H54 (cell line): ENCODE measurements at places on chromosomes 3 and 15.

- DNase-seq = peak; percentile 24
These were observed 4.9 kb downstream of the PRICKLE2 start for GRCh38 chr3:64220161-64220914.

GRCh38 chr3:108661699-108662098 is 72.2 kb downstream of the DZIP3 start:
- no peak for DNase-seq

GRCh38 chr3:156316076-156316475 is 195.7 kb downstream of the KCNAB1 start:
- no peak for DNase-seq

DNA sequence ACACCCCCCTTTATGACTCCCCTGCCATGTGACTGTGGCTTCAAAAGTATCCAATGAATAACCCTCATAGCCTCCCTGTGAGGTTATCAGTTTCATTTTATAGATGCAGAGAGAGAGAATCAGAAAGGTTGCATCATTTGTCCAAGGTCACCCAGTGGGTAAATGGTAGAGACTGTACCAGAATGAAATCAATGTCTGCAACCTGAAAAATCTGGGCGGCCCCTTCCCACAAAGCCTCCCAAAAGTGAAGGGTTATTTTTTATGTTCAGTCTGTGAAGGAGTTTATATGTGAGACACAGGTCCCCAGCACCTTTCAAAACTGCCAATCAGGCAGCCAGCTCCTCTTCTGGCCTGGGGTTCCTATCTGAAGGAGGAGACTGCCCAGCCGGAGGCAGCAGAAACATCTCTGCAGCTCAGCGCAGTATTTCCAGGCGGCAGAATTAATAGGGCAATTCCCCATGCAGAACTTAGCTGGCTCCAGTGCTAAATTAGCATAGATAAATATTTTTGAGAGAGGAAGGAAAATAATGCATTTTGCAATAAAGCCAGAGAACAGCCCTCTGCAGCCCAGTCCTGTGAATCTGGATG is 130.8 kb upstream of the PRR20G start:
- no peak for DNase-seq

- no peak for DNase-seq
These were observed 59.5 kb upstream of the HES1 start for GRCh38 chr3:194076475-194076874.

DNA sequence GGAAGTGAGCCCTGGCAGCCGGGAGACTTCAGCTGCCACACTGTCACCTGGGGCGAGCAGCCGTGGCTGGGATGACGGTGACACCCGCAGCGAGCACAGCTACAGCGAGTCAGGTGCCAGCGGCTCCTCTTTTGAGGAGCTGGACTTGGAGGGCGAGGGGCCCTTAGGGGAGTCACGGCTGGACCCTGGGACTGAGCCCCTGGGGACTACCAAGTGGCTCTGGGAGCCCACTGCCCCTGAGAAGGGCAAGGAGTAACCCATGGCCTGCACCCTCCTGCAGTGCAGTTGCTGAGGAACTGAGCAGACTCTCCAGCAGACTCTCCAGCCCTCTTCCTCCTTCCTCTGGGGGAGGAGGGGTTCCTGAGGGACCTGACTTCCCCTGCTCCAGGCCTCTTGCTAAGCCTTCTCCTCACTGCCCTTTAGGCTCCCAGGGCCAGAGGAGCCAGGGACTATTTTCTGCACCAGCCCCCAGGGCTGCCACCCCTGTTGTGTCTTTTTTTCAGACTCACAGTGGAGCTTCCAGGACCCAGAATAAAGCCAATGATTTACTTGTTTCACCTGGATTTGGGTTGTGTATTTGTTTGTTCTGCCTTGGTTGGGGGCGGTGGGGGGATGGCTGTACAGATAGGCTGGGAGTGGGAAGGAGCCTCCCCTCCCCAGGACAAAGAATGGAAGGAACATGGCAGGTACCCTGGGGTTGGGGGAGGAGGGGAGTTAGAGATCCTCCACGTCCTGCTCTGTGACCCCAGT is 2.9 kb upstream of the GRM2 start:
- no peak for DNase-seq

- DNase-seq = no peak
These were observed at the start of gene SPSB4 for GRCh38 chr3:141050576-141051442. SPSB4 (plus strand) TSS chr3:141051347; CDS start chr3:141066105, 14,758 bp downstream.

DNA sequence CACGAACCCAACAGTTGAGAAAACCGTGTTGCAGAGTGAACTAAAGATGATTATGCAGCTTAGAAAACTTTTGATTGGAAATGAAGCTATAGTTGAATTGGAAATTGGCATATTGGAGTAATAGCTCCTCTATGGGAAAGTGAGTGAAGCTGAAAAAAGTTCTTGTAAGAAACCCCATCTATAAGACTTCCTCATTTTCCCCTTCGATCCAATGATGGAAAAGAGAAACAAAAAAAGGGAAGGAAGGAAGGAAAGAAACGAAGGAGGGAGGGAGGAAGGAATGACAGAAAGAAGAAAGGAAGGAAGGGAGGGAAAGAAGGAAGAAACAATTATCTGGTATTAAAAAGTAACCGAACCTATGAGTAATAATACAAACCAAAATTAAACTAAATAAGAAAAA is 791.8 kb upstream of the NR2F2 start:
- no peak for DNase-seq

- no peak for DNase-seq
These were observed 38.9 kb upstream of the SNTN start for GRCh38 chr3:63613561-63613960.

GRCh38 chr15:77984446-77984861 is 93.1 kb downstream of the TBC1D2B start:
- DNase-seq = no peak

GRCh38 chr3:54970895-54971294 is 43.0 kb upstream of the LRTM1 start:
- no peak for DNase-seq

DNA sequence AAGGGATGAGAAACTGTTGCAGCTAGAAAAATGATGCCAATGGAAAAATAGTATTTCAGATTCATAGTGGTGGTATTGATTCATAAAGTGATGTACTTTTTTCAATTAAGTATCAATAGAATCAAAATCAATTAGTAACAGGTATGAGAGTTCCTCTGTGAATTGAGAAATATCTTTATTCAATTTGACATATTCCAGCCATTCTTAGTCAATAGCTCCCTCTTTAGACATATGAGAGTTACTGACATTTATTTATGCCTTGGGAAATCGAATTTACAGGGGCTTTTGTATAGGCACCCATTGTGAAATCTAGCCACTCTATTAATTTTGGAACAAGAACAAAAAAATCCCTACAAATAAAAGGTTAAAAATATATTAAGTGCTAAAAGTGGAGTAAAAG is 386.9 kb upstream of the CNTN3 start:
- no peak for DNase-seq

- DNase-seq = no peak
These were observed 1103.1 kb downstream of the ROBO2 start for GRCh38 chr3:78143000-78143399.

DNA sequence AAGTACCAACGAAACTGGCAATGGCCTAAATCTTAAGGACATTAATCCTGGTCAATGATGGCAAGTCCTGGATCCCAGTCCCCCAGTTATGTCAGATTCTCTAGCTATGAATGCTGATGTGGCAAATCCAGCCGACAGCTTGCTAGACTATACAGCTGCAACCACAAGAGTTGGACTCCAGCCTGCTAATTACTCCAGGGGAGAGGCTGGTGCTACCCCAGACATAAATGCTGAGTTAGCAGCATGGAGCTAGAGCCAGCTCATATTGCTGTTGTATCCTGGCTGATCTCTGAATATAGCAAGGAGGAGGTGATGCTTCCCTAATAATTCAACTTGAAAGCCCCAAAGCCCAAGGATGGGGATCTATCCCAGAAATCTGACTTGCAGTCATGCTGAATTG is 207.1 kb downstream of the LRRN1 start:
- DNase-seq = no peak

DNA sequence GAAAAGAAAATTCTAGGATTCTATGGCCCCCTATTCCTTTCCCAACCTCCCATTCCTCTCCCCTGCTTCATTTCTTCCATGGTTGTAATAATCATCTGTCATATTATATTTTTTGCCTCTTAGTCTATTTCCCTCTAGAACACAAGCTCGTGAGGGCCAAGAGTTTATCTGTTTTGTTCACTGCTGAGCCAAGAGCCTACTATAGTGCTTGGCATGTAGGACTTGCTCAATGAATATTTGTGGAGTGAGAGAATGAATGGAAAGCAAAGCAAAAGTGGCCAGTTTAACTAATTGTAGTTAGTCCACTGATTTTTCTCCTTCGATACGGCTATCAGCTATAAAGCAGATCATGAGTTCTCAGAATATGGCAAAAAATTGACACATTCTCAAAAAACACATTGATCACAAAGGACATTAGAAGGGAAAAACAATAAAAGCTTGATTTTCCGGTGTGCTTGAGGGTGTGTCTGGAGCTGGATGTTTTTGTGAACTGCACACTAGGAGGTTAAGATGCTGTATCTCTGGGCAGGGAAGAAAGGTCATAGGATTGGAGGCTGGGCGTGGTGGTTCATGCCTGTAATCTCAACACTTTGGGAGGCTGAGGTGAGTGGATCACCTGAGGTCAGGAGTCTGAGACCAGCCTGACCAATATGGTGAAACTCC is 25.0 kb upstream of the CTSH start:
- no peak for DNase-seq
